GM12891 (cell line): ENCODE measurements at places on chromosomes 2 and 18.
A peak's percentile ranks its signal among the peaks of the same experiment; 100 is the strongest.

GRCh38 chr18:29436459-29436858, 1259.5 kb upstream of the CDH2 start:
- no peak for DNase-seq

DNA sequence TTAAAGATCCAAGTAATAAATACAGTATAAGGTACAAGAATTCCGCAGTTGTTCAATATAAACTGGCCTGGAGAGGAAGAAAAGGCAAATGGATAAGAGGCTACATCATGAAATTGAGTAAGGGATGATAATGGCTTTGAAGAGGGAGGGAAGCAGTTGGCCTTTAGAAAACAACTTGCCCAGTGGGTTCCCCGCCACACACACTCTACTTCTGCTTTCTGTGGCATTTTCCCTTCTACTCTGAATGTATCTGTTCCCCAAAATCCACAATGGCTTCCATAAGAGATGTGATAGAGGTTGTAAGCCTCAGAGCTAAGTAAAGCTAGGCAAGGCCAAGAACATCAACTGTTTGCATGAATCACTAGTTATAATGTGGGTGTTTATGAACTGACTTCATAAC, 221.3 kb downstream of the MBD2 start:
- DNase-seq: no peak

DNA sequence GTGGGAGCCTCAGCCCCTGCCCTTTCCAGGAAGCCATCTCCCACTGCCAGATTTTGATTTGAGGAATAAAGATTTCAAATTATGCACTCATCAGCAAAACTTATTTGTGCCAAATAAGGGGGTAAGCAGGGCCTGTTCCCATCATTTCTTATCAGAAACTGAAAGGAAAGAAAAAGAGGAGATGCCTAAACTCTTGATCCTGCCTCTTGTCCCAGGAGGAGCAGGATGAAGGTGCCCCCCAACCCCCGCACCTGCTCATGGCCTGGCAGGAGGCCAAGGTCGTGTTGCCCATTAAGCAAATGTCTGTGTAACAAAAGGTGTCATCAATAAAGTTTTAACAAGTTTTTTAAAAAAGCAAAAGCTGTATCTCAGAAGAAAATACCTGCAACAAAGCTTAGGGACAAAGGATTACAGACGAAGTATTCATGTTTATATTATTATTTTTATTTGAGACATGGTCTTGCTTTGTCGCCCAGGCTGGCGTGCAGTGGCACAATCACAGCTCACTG, 80.0 kb downstream of the INPP5D start:
- DNase-seq: no peak

GRCh38 chr2:67032076-67032475, 365.1 kb upstream of the ETAA1 start:
- DNase-seq: no peak

GRCh38 chr2:85264471-85264870, 63.3 kb downstream of the TGOLN2 start:
- no peak for DNase-seq

DNA sequence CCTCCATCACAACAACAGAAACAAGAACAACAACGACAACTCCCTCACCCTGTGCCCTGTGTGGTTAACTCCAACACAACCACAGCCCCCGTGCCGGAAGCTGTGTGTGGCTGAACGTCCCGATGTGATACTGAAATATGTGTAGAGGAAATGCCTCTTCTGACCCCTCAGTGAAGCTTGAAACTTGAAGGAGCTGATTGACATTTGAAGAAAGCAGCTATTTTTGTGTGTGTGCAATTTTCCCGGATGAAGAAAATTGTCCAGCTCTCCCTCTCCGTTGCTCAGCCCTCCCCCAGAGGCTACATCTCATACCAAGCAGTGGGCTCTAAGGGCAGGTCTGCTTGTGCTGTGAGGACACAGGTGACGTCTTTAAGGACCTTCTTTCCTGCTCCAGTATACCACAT, 173.8 kb downstream of the ICOS start:
- DNase-seq: peak; percentile 15

GRCh38 chr18:44423814-44424644, 256.7 kb upstream of the SETBP1 start:
- DNase-seq: no peak

DNA sequence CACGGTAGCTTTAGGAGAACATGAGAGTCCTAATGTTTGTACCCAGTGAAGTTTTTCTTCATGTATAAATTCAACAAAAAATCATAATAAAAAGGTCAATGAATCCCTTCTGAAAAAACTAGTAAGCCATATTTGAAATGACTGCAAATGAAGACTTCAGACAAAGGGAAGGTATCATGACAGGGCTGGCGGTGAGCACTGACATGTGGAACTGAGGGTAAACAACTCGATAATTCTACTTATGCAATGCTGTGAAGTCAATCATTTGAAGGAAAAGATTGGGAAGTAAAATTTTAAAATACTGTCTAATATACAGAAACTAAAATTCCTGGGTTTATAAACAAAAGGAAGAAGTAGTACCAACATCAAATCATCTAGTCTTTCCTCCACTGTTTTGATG, 190.2 kb upstream of the COPS8 start:
- DNase-seq: no peak

DNA sequence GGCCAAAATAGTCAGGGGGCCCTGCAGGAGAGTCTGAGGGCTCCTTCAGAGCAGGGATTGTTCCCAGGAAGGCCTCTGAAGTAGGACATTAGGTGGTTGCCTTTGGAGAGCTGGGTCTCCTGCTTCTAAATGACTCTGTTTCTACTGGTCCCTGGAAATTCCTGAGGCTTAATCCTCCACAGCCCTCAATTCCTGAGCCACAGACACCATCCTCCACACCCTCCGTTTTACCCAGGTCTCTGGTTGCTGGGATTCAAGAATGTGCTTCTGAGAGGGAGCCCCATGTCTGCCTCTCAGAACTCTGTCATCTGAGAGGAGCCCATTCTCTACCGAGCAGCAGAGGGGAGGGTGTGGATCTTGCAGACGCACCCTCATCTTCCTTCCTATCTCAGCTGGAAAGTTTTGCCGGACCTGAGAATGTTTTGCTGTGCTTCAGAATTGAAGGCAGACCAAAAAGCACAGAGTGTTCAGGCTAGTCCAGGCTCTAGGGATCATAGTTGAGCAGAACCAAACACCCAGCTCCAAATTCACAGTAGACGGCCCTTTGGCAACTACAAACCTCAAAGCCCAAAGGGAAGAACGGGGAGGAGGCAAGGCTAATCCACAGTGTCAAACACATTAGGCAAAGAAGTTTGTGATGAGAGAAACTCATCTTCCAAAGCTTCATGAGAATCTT, 8.1 kb downstream of the VIT start:
- DNase-seq: no peak

DNA sequence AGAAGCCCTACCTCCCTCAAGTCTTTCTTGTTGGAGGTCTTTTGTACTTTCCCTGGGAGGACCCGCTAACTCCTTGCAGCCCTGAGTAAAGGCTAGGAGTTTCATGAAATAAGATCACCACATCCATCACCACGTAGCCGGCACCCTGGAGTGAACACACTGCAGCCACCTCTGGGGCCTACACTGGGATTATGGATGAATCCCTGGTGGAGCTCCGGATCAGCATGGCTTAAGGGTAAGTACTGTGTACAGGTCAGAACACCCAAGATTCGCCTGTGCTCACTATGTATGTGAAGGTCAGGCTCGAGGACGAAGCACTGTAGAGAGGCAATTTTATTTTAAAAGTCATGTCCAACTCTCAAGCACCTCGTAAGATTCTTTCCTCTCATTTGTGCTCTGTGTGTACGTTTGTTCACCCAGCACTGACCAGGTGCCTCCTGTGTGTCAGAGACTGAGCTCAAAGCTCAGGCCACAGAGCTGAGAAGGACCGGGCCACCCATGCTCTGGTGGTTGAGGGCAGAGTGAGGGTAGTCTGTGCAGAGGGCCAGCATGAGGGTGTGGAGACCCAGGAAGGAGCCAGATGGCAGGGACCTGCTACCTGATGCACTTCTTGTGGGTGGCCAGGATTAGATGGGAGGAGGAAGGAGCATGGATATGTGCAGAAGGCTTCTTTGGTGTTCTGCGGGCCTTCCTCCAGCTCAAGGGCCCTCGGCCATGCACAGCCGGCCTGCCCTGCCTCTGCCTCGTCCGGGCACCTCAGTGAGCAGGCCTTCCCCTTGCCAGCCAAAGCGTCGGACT, 66.7 kb upstream of the TFCP2L1 start:
- no peak for DNase-seq

- DNase-seq: no peak
Observed at GRCh38 chr18:42365591-42365990, 410.6 kb downstream of the PIK3C3 start.

GRCh38 chr18:59691996-59692395, 5.2 kb downstream of the CCBE1 start:
- DNase-seq: no peak

- DNase-seq: no peak
Observed at GRCh38 chr2:58204195-58204959, 36.7 kb downstream of the FANCL start.

DNA sequence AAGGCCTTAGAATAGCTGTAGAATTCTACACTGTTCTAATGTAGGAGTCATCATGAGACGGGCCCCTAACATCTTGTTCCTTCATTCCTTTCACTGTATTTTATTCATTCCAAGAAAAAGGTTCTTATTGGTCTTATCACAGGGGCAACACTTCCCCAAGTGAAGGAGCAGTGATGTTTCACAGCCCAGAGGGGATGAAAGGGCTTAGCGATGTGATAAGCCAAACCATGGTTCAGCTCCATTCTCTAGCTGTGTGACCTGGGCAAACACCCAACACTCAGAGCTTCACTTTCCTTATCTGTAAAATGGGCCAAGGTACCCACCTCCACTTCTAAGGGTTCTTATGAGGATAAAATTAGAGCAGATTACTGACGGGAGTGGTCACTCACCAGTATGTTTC, 25.4 kb upstream of the HS6ST1 start:
- no peak for DNase-seq

GRCh38 chr2:63189026-63189425, 138.4 kb downstream of the OTX1 start:
- DNase-seq: peak; percentile 16

GRCh38 chr2:238423561-238424312, 3.0 kb upstream of the ASB1 start:
- no peak for DNase-seq

- peak; percentile 53 for DNase-seq
Observed at GRCh38 chr18:37778417-37779165, 213.0 kb upstream of the CELF4 start.

DNA sequence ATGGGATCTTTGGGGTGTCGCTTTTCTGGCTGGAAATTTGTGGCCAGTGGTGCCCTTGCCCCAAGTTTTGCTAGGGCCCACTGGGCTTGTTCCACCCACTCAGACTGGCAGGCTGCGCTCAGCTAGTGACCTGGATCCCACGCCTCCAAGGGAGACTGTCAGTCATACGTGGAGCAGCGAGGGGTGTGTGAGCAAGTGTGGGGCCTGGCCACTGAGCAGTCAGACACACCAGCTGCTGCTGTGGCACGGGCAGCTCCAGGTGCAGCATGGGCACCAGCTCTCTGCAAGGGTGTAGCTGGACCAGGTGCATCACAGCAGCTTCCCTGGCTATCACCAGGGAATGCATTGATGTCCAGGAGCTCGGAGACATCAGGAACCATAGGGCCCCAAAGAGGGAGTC, 327.0 kb downstream of the NR4A2 start:
- DNase-seq: no peak

- DNase-seq: no peak
Observed at GRCh38 chr18:27843783-27844777, 332.9 kb downstream of the CDH2 start.

DNA sequence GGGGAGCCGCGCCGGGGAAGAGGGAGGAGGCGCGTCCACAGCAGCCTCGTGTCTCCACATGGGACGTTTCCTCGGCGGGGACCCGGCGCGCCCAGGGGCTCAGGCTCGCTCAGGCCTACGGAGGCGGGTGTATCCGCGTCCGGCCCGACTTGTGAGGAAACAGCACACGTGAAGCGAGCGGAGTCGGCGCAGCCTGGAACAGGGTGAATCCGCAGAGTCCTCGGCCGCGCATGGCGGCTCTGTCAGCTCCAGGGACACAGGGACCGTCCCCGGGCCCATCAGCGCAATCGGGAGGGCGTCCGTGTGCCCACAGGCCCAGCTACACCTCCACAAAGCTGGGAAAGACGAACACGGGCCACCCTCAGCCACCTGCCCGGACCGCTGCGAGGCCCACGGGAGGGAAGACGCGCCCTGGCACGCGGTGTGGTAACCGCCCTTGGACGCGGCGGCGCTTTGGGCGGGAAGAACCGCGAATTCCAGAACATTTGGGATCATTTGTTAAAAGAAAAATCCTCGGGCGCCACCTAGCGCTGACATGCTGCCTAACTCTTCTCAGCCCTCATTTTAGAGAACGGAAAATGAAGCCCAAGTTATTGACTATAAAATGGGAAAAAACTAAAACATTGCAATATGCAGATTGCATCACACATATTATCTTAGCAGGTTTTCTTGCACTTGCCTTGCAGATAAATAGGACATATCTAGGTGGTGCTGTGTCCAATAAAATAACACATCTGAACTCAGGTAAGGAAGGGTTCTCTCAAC, 40.4 kb downstream of the TMEM18 start:
- DNase-seq: peak; percentile 50

DNA sequence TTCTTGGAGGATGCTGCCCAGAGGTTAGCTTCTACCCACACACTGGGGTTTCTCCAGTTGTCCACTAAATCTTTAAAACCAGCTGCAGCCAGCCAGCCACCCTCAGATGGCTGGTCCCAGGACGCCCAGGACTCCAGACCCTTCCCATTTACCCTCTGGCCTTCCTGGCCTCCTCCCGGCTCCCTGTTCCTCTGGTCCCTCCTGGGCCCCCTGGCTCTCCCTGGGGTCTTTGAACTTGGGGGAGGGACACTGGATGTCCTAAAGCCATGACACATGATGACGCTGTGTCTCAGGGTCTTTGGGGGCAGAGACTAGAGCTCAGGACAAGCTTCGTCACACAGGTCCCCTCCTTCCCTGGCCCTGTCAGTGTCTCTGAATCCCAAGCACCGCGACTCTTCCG, 201.1 kb upstream of the HDAC4 start:
- DNase-seq: no peak
